Activated T-helper 1 cell treated with anti-CD3 and anti-CD28 coated beads, Interleukin-2, amount 50 U/mL, for 16 hours (primary cell): ENCODE measurements at places on chromosomes 5 and 9.

GRCh38 chr5:152532714-152533113 is 127.6 kb upstream of the NMUR2 start:
- DNase-seq: no peak

DNA sequence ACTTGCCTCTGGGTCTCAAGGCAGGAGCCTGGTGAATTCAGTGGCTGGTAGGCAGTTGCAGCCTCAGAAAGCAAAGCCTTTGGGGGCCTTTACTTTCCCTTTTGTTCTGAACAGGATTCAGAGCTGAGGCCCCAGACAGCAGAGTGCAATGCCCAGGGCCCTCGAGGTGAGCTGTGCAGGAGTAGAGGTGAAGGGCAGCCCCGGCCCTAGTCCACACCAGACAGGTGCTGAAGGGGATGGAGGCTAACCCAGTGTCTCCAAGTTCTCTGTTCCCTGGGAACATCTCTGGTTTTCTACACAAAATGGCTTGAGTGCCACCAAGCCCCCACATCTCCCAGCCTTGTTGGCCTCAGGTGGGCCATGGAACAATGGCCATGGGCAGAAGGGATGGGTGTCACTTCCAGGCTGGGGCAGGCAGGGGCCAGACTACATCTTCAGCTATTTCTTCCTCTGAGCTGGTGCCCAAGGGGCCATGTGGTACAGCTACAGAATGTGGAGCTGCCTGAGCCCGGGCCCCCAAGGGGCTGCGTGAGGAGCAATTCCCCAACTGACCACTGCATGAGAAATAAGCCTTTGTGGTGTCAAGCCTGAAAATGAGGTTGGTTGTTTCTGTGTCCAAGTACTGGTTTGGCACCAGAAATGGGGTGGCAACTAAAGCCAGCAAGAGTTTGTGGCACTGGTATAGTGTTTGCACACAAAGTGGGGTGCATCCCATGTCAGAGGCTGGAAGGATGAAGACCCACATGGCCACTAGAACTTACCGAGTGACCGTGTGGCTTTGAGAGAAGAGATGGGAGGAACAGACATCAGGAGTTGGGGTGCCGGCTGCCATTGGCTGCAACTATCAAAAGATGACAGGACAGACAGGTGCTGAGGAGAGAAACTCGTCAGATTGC is 57.8 kb downstream of the BARX1 start:
- DNase-seq: no peak

- DNase-seq: no peak
These were observed 544.7 kb upstream of the KLF4 start for GRCh38 chr9:108033976-108034964.

DNA sequence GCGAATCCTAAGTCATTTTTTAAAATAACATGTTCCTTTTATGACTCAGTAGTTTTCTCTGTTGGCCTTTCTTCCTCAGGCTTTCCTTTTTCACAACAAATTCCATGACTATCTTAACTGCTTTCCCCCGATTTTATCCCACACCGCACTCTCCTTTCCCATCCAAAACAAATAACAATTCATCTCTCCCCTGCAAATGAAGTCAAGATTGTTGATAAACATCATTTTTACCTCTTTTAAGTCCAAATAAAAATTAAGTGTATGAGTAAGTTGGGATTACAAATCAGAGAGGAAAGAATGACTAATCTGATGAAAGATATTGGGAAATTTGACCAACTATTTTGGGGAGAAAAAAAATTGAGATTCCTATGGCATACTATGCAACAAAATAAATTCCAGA is 47.3 kb downstream of the SEC61B start:
- no peak for DNase-seq

DNA sequence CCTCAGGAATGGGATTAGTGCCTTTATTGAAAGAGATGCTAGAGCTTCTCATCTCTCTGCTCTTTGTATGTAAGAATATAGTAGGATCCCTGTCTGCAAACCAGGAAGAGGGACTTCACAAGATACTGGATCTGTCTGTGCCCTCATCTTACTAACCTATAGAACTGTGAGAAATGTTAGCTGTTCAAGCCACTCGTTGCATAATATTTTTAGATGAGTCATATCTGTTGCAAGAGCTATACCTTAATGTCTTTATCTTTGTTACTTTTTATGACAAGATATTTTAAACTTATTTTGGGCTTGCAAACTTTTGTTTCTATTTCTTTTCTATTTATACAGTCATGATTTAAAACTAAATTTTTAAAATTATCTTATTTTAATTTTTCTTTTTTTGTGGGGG is 1296.8 kb upstream of the CDH6 start:
- no peak for DNase-seq
